ENCODE measurements at places on chromosomes 4 and X. TPM values are rescaled to one million over a fixed set of nuclear protein-coding genes. Genes with fewer than 3 reads are reported as not detected.

TMEM128 gene
- 46.5 TPM for total RNA-seq

SGMS2 gene
- 0.41 TPM for total RNA-seq

PCDH7 gene
- 44.0 TPM for total RNA-seq

DNA sequence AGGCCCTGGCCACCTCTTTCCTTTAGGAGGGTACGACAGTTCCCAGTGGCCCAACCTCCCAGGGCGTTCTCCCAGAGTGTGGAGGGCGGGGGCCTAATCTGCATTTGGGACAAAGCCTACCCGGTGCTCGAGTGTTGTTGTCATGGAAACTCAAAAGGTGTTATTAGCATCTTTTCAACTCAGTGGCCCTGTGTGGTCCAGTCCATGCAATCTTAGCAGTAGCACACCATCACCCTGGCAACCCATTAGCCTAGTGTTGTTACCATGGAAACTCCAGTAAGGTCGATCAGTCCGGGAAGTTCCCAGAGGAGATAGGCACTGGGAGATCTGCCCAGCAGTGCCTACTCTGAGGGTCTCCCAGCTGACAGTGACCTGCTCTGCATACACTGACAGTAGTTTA, 20.2 kb downstream of the APLN start:
- DNase-seq = no peak

DNA sequence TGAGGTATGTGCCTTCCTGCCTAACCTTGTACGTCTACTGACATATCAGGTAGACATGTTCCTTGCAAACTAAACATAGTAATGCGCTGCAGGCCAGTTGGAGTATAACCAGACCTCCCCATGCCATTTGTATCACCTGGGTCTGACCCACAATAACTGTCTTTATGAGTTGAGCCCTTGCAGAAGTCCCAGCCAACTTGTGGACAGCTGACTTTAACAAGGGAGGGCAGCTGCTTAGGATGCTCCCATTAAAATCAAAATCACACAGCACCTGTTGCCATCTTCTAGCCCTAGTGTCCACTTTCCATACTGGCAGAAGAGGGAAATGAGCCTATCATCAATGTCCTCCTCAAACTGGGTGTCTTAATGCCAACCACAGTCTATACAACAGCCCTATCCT, 41.6 kb downstream of the KANTR start:
- no peak for DNase-seq

- no peak for DNase-seq
Observed at GRCh38 chr4:6217716-6218381, 17.5 kb upstream of the JAKMIP1 start.

DNA sequence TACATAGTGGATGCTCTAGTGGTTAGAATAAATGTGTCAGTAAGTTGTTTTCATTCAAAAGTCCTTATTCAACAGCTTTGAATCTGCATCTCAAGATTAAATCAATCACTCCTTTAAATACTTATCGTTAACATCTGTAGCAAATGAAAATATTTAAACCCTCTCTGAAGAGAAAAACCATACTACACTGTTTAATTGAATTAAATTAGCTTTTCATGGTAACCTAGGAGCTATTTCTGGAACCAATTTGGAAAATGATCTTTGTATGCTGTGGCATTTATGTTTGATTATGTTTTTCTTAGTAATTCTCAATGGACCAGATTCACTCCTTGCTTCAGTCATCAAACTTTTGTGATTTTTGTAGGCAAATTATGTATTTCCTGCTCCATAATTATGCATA, 9.7 kb downstream of the BMPR1B start:
- no peak for DNase-seq

GRCh38 chr4:98394134-98394533, 132.9 kb downstream of the RAP1GDS1 start:
- DNase-seq = no peak

- no peak for DNase-seq
Observed at GRCh38 chr4:85491527-85491926, 16.6 kb downstream of the ARHGAP24 start.

Measured in frontal cortex (tissue), 4 donors.